SK-N-MC (cell line): ENCODE measurements at places on chromosomes 1 and 21.

DNA sequence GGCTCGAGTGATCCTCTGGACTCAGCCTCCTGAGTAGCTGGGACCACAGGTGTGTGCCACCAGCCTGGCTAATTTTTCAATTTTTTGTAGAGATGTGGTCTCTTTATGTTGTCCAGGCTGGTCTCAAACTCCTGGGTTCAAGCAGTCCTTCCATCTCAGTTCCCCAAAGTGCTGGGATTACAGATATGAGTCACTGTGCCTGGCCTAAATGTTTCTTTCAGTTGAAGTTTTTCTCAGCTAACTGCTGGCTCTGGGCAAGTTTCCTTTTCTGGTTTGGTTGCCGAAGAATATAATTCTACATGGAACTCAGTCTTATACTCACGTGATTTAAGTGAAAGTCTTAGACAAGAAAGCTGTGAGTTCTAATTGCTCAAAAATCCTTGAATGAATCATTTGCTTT, 57.0 kb downstream of the SASS6 start:
- DNase-seq, result no peak

DNA sequence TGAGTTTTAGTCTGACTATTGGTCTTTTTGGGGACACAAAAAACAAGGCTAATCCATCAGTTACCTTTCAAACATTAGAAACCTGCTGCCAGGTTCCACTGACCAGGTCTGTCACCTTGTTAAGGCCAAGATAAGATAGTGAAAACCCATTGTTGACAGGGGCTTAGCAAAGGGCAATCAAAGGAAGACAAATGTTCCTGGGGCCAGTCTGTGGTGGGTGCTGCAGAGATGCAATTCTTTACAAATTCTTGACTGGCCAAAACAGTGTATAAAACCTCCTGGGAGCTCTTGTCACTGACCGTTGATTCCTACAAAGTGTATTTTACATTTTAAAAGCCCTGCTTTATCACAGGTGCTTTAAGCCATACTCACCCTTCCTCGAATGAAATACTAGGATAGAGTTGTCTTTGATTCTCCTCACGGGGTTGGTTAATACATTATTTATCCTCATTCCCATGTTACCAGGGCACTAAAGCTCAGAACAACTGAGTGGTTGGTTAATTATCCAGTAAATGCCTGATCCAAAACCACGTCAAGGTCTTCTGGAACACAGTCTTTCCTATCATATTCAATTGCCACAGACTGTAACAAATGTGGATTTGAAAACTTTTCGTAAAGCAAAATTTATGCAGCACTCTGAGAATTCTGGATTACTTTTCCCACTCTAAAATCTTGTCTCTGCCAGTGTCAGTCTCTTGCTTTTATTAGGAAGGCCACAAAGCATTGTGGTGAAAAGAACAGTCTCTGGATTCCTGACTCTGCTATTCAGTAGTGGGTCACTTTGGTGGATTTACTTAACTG, 77.2 kb downstream of the NRIP1 start:
- no peak for DNase-seq

GRCh38 chr1:17013491-17014320, 2.0 kb upstream of the ATP13A2 start:
- no peak for DNase-seq

- no peak for DNase-seq
These were observed 718.8 kb upstream of the TMPRSS15 start for GRCh38 chr21:19122356-19122755.

DNA sequence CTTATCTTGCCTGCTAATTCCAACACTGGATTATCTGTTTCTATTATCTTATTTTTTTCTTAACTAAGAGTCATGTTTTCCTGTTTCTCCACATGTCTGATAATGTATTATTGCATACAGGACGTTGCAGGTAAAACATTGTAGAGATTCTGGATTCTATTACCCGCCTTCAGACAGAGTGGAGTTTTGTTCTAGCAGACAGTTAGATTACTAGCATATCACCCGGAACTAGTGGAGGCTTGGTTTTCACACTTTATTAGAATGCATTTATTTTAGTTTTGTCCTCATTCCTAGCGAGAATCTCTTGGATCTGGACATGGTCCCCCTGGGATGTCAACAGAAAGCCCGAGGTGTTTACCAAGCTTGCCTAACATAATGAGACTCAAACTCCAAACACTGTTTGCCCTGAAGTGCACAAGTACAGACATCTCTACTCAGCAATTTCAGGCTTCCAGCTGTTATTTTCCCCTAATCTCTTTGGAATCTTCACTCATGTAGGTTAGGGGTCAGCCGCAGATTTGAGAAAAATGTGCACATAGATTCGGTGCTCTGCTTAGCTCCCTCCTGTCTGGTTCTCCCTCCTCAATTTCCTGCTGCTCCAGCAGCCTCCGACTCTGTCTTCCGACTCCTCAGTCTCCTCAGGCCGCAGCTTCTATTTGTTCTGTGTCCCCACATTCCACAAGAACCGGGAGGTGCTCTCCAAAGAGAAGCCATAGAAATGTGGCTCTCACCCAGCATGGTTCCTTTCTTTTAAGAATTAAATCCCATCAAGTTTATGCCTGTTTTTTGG, 36.8 kb upstream of the PTPRF start:
- DNase-seq, result peak; percentile 14

DNA sequence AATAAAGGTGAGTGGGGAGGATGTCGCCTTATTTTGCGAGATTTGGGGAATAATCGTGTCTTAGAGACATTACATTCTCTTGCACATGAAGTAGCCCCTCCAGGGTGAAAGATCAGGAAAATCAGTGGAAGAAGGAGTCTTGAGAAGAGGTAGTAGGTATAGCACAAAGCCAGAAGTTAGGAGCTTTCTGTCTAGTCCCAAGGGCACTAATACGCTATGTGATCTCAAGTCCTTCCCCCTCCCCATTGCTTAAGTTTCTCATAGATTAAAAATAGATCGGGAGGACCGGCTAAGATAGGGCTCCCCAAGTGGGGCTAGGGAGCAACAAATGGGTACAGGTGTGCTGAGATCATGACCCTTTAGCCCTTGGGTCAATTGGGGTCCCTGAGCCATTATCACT, 13.5 kb downstream of the LRRN2 start:
- no peak for DNase-seq
